EL (cell line): ENCODE measurements at places on chromosomes 16 and 17.

GRCh38 chr16:74275711-74276110 is 20.9 kb upstream of the PSMD7 start:
- DNase-seq = no peak

DNA sequence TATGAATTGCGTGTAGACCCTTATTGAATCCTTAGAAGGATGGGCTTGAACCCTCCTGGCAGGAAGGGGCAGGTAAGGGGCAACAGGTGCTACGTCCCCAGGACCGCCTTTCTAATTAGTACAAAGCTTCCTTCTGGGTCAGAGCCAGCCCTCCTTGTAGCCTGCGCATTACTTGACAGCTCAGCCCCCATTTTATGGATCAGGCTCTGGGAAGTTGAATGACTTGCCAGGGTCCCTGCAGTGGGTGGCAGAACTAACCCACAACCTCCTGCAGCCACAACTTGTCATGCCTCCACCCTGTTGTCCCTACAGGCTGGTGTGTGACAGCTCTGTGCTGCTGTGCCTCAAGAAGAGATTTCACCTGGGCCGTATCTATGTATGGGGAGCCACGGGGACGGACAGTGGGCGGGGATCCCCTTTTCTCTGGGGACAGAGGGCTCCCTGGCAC is 2.7 kb downstream of the MYO15B start:
- no peak for DNase-seq

DNA sequence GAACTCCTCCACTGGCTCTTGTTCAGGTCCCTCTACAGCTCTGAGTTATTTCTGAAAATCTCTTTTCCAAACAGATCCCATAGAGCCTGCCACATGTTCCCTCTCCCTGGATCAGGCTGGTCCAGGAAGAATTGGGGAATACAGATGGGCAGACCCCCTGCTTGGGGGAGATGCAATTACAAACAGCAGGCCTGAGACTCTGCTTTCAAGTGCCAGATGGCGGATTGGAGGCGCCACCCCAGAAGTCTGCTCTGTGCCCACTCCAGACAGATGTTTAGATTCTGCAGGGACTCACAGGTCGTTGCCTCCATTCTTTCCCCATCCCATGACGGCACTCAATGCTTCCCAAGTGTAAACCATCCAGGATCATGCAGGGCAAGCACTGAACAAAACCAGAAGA is 316.6 kb downstream of the SLC39A11 start:
- no peak for DNase-seq

DNA sequence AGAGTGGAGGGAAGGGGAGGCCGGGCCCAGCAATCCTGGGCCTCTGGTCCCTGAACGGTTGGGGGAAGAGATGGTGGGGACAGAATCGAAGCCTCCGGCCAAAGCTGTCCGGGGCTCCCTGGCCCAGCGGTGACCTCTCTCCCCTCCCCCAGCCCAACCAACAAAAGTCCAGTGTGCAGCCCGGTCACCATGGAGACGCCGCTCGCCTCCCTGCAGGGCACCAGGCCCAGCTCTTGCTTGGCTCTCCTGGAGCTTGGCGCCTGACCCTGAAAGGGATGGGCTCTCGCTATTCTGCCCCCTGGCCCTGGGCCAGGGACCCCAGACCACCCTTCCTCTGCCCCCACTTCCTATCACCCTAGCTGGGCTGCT is 1.3 kb downstream of the METRN start:
- DNase-seq = peak; percentile 51

GRCh38 chr17:81682565-81683207 is 911 bp downstream of the ARL16 start:
- DNase-seq = peak; percentile 19

GRCh38 chr17:11899537-11899942 is 97.7 kb downstream of the ZNF18 start:
- DNase-seq = no peak

DNA sequence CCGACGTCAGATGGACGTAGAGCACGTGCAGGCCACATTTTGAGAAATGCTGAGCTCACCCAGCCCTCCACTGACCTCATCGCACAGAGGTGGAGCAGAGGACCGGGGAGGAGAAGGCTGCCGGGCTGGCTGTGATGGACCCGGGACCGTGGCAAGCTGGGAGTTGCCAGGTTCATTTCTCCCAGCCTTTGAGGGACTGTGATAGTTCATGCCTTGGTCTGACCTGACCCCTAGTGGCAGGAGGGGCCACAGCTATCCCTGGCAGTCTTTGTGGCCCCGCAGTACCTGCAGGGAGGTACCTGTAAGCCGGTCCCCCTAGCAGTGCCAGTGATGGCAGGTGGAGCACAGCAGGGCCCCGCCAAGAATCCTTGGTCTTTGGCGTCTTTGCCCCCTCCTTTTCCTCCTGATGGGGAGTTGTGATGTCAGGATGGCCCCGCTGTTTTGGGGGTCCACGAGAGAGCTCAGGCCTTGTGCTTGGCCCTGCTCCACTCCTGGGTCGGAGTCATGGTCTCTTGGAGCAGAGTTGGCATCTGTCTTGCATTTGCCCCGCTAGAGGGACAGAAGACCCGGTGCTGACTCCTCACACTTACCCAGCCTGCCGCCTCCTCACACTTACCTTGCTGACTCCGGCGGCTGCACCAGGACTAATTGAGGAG is 50.4 kb downstream of the OR1D5 start:
- peak; percentile 58 for DNase-seq

DNA sequence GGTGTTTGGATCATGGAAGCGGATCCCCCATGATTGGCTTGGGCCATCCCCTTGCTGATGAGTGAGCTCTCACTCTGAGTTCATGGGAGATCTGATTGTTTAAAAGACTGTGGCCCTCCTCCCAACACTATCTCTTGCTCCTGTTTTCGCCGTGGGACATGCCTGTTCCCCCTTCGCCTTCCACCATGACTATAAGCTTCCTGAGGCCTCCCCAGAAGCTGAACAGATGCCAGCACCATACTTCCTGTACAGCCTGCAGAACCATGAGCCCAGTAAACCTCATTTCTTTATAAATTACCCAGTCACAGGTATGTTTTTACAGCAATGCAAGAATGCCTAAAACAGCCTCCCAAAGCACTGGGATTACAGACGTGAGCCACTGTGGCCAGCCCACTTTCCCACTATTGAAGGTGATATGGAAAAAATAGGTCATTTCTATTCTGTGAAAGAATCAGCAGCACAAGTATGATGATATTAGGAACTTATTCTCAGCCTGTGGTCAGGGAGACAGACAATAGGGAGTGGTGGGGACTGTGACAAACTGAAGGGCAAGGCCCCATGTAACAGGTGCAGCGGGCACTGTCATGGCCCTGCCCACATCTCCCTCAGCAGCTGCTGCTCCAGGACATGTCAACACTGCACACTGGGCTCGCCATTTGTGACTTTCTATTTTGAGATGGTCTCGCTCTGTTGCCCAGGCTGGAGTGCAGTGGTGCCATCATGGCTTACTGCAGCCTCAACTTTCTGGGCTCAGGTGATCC is 33.7 kb upstream of the LITAF start:
- DNase-seq = no peak

- DNase-seq = no peak
These were observed 18.2 kb upstream of the ABR start for GRCh38 chr17:1197781-1198490.

DNA sequence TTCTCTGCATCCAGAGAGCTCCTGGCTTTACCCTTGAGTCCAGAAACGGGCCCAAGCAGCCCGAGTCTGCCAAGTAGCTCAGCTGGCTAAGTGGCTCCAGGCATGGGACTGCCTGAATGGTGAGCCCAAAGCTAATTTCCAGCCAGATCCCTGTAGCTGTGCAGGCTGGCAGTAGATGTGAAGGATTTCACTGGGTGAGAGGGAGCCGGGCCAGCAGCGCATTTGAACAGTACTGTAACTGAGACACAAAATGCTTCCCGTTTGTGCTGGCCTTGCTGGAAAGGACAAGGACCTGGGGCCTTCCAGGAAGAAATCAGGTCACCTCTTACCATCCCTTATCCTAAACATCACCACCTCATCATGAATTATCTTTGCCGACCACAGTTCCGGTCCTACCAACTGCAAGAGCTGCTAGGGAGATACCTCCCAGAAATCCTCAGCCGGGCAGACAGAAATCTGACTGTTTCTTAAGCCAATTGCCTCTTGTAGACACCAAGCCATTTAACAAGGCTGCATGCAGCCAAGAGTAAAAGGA is 3.7 kb downstream of the TIMP2 start:
- DNase-seq = no peak

DNA sequence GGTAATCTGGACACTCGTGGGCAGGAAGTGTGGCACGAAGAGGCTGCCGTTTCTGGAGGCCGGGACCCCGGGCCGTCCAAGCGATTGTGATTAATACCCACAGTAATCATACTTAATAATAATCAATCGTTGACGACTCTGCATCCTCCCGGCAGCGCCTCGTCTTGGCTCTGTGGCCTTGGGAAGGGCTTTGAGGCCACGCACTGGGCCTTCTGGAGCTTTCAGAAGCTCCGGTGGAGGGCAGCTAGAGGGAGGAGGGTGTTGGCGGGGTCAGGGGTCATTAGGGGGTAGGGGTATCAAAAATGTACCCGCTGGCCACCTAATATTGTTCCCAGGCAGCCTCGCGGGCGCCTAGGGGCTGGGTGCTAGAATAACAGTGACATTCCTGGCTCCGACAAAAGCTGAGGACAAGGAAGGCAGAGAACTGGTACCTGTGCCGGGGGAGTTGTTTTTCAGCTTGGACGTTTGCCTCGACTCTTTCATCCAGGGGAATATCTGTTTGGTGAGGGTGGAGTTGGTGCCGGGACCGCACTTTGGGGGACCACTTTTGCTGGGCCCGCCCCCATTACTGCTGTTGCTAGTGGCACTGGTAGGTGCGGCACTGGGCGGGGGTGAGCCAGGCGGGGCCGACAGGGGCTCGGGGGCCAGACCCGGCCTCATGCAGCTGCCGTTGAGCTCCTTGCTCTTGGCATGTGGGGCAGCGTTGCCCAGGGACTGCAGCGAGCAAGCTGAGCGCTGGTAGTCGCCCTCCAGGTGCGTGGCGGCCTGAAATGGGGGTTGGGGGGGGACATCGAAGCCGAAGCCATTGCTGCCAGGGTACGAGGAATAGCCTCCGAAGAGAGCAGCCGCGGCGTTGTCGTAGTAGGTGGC is 6.9 kb upstream of the HOXB2 start:
- no peak for DNase-seq

DNA sequence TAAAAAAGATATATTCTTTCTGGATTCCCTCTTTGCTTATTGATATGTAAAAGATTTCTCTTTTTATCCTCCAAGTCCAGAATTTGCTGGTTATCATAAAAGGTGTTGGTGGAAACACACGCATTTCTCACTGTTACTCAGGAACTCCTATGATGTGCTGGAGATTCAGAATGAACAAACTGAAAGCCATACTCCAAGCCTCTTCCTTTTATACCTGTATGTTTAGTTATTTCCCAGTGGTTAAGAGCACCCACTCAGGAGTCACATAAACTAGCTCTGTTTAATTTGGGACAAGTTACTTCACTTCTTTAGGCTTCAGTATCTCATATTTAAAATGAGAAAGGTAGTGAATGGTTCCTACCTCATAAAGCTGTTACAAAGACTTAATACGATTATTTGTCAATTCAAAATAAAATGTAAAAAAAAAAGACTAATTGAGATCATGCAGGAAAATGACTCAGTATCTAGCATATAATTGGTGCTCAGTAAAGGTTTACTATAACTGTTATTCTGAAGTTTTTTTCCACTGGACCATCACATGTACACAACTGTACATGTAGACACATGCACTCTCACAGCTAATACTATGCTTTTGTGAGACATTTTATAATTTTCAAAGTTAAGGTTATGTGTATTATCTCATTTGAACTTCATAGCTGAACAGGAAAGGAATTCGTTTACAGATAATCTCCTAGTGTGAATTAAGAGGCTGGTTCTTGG is 47.1 kb downstream of the TNRC6C start:
- no peak for DNase-seq

DNA sequence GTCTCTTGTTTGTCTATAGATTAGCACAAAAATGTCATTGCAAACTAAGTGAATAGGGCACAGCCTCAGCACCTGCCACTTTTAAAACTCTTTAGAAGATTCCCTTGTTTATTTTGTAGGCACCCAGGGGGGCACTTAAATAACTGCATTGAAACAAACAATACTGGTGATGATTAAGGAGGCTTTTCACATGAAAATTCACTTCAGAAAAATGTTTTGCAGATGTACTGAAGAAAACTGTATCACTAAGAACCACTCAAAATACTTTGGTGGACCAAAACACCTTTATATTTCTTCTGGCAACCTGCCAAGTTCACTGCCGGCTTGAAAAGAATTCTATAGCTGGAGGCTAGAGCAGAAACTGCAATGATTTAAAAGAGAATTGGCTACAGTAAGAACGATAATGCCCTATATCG is 281.5 kb downstream of the TOX3 start:
- DNase-seq = no peak

DNA sequence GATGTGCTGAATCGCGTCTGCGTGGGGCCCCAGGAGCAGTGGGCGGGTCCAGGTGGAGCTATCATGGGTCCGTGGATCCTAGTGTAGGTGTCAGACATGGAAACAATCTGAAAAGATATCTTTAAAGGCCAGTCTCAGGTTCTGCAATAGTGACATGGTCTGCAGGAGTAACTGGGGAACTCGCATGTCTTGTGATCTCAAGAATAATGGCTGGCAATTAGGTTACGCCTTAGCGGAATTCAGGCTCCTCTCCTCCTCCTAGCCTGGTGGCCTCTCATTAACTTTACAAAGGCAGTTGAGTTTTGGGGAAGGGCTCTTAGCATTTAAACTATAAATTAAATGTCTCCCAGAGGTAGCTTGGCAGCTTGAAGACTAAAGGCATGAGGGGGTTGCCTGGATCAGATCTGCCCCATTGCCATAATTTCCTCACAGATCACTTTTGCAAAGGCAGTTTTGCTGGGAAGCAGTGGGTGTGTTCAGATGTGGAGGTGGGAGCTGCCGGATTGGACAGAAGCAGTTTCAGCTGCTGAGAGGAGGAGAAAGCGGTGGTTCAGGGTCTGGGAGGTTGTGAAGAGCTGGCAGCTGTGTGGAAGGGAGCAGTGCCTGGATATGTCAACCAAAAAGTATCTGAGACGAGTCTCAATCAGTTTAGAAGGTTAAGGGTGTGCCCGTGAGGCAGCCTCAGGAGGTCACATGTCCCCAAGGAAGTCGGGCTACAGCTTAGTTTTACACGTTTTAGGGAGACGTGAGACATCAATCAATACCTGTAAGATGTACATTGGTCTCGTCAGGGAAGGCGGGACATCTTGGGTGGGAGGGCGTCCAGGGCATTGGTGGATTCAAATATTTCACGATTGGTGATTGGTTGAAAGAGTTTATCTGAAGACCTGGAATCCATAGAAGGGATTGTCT is 2.7 kb downstream of the TBCD start:
- DNase-seq = no peak

DNA sequence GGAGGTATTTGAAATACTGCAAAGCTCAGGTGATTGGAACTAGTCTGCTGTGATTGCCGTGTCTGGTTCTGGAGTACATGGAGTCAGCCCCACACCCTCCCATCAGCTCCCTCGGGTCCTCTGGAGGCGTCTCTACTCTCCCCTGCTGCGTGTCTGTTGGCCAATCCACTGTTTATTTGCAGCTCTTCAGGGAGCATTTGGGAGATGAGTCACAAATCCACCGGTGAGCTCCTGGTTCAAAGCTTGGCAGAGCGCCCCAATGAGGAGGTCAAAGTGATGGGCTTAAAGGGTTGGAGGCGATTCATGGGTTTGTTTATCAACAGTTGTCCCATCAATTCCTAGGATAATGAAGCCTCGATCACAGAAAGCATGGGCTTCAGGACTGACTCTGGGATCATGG is 14.6 kb downstream of the CALB2 start:
- DNase-seq = peak; percentile 64
